GM12865 (cell line): ENCODE measurements at places on chromosomes 1 and 21.

DNA sequence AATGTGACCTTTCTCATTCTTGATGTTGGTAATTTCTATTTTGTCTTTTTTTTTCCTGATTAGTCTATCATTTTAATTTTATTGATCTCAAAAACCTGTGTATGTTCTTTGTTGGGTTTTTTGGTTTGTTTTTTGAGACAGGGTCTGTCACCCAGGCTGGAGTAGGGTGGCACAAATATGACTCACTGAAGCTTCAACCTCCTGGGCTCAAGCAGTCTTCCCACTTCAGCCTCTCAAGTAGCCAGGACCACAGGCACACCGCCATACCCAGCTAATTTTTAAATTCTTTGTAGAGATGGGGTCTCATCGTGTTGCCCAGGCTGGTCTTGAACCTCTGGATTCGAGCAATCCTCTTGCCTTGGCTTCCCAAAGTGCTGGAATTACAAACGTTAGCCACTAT is 145.2 kb downstream of the PIK3R3 start:
- no peak for DNase-seq

DNA sequence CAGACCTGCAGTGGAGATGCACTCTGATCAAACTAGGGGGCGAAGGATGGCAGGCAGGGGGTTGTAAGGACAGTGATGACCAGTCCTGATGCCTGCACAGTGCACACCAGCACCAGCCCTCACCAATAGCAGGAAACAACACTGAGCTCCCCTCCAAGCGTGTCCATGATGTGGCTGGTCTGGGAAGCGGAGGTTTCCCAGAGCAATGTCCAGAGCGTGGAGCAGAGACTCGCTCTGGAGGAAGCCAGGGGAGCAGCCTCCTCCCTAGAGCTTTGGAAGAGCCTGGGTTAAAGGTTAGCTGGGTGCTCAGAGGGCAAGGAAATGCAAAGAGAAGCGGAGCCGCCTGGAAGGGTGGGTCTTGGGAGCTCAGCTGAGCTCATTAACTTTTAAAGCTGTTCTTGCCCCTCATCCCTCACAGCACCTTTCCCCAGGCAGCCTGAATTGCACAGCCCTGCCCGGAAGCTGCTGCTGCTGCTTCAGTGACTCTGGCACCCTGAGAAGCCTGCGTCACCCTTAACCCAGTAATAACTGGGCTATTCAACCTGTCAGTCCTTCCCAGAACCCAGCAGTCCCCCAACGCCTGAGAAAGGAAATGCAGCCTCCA is 162.2 kb upstream of the RAB4A start:
- no peak for DNase-seq

DNA sequence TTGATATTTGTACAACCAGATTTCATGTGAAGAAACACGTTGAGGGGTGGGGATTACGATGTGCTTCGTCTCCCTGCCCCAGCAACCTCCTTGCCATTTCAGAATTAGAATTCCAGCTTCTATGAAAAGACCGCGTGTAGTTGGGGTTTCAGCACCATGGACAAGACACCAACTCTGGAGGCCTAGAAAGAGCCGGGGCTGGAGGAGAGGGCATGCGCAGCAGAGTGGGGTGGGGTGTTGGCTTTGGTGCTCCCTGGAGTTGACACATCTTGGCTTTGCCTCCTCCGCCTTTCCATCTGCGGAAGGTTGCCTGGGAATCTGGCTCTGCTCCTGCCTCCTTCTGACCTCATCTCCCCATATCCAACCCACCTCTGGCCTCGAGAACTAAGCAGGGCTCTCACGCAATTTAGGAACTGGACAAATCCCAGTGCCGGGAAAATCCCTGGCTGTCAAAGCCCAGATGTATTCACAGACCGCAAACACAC is 11.8 kb downstream of the HTR6 start:
- DNase-seq, result peak; percentile 27

DNA sequence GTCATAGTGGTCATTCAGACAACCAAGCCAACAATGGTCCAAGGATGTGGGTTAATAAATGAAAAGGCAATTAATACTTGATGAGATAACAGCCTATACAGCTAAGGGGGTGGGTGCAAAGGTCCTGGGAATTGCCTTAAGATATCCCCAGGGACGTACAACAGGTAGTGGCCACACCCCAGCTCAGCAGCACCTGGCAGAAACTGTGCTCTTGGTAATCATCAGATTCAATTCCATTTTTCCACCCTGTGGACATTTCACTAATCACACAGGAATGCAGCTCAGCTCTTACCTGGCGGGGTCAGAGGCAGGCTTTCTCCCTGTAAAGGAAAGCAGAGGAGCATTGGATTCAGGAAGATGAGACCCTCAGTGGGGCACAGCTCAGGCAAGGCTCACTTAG is 32.9 kb downstream of the FCRL5 start:
- no peak for DNase-seq

GRCh38 chr1:3673381-3674099 is 21.2 kb downstream of the TP73 start:
- DNase-seq, result peak; percentile 90

- DNase-seq, result no peak
Observed at GRCh38 chr1:62038594-62039284, 155.9 kb upstream of the L1TD1 start.

GRCh38 chr1:22447621-22448111 is 4.0 kb upstream of the ZBTB40 start:
- no peak for DNase-seq

- DNase-seq, result no peak
Observed at GRCh38 chr1:159961636-159962035, 7.6 kb upstream of the SLAMF9 start.

DNA sequence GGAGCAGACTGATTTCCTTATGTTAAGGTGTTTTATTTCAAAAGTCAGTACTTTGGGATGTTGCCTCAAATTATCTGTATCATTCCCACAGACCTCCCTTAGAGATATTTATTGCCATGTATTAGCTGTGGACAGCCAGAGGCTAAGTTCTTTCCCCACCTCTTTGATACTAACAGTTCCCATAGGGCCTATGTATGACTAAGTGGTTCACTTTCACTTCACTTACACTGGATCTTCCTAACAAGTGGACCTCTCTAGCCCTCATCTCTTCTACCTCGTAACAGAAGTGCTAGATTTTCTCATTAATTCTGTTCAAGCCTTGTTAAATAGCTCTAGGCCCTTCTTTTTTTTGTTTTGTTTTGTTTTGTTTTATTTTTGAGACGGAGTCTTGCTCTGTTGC is 6.2 kb downstream of the TRAF5 start:
- DNase-seq, result no peak

DNA sequence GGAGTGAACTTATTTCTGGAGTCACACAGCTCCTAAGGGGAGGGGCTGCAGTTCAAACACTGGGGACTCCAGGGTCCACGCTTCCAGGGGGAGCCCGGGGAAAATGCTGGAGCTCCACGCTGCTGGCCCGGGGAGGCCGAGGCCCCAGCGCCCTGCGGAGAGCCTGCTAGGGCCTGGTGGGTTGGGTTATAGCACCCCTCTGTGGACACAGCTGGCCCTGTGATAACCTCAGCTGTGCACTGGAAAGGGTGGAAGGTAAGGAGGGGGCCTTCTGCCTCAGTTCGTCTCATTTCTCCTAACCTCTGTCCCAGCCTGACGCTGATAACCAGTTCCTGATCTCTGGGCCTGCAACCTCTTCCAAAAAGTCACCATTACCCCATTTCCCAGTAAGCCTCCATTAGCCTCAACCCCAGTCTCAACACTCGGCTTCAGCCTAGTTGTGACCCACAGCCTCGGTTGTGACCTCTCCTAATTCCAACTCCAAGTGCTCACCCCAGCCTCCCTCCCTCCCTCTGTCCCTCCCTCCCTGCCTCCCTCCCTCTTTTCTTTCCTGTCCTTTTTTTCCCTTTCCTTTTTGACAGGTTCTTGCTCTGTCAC is 7.1 kb downstream of the NBL1 start:
- DNase-seq, result peak; percentile 55

GRCh38 chr1:207017615-207018559 is 14.7 kb downstream of the C1orf116 start:
- DNase-seq, result no peak

- DNase-seq, result no peak
Observed at GRCh38 chr1:171597203-171597602, 24.8 kb upstream of the MYOCOS start.

- no peak for DNase-seq
Observed at GRCh38 chr21:38930066-38930465, 124.3 kb downstream of the ETS2 start.

DNA sequence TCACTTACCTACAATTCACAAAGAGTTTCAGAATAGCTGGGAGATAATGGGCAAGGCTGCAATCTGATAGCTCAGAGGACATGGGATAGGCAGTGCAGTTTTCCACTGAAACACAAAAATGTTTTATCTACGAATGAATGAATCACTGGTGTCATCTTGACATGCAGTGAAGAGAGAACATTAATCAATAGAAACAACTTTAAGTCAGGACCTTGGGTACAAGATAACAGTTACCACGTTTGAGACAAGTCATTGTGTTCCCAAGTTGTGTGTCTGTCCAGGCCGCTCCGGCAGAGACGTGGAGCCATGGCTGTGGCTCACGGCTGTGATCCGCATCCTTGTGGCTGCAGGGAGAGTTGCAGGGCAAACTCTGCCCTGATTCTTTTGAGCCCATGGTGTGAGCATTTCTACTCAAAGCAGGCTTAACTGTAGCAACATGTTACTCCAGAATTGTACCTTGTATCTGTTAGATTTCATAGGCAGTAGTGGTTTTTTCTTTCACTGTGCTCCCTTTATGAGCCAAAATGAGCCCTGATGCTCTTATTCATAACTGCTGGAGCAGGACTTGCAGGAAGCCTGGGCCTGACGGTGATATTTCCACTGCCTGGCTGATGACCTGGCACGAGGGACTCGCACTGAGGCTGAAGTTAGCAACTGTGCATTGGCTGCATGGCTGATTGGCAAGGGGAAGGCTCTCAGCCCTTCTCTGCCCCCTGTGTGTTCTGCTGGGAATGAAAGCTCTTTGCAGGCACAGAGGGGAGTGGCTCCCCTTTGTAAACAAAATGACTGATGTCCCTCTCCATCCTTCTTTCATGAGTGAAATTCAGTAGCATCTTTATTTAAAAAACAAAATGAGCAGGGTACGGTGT is 465.2 kb downstream of the AJAP1 start:
- DNase-seq, result no peak

GRCh38 chr1:42385283-42385682 is 4.7 kb downstream of the RIMKLA start:
- no peak for DNase-seq

DNA sequence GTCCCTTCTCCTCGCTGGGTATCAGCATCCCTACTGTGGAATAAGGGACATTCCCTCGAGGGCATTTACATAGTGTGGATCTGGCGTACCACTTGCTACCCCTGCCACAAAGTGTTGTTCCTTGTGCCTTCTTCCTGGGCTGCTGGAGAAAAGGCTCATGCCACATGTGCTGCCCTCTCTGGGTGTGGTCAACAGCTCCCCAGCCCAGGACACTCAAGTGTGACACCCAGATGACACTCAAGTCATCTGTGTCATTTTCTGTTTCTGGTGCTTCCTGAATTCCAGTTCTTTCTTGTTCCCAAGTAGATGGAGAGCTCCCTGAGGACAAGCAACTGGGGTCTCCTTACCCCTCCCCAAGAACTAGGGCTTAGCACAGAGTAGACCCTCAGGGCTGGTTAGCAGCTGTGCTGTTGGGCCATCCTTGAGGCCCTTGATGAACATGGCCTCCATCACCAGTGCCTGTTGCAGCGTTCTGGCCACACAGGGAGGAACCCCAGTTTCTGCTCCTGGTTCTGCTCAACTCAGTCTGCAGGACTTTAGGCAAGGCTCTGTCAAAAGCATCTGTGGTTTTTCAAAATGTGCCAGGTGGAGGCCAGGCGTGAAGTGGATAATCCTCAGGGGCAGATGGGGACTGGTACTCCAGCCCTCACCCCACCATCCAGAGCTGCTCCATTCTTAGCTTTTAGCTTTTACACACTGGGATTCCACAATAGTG is 49.0 kb upstream of the CLIC4 start:
- DNase-seq, result no peak

GRCh38 chr1:47418681-47419325 is 2.7 kb downstream of the FOXE3 start:
- no peak for DNase-seq

- no peak for DNase-seq
Observed at GRCh38 chr1:47996406-47997226, 569 bp downstream of the TRABD2B start.
